ENCODE measurements at places on chromosomes 5 and 9.

GRCh38 chr9:107488375-107489143 is 1.0 kb downstream of the KLF4 start:
- DNase-seq, result no peak

DNA sequence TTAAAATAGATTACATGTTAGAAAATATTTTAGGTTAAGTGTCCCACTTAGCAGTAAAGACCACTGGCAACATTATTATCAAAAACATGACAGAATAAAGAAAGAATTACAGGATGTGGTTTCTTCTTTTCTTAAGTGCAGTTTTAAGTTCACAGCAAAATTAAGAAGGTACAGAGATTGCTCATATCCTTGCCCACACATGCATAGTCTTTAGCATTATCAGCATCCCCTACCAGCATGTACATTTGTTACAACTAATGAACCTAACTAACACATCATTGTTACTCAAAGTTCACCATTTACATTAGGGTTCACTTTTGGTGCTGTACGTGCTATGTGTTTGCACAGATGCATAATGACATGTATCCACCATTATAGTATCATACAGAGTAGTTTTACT is 837.7 kb upstream of the CDH9 start:
- no peak for DNase-seq

DNA sequence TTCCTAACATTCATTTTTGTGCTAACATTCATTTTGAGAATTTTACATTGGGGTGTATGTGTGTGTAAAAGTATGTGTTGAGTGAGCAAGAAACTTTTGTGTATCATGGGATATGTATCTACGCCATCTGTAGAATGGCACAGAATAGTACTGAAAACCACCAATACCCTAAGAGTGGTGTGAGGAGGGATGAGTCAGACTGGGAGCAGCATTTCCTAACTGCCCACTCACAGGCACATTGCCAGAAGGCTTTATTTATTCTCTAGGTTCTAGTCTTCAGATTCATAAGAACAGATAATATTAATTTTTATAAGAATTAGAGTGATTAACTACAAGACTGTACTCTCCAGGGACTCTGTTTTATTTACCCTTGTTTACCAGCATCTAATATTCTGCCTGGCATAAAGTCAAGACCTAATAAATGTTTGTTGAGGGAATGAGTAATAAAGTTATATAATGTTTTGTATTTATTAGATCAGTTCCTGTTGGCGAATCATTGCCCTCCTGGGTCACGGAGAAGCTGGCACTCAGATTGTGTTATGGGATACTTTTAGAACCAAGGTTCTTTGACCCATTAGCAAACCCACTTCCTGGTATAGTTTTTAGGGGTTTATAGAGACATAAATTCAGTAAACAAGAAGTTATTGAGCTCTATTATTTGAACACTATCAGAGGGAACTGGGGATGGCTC is 159.1 kb upstream of the PPP2R2B start:
- DNase-seq, result no peak

- no peak for DNase-seq
Observed at GRCh38 chr5:79829260-79829659, 139.6 kb downstream of the CMYA5 start.

DNA sequence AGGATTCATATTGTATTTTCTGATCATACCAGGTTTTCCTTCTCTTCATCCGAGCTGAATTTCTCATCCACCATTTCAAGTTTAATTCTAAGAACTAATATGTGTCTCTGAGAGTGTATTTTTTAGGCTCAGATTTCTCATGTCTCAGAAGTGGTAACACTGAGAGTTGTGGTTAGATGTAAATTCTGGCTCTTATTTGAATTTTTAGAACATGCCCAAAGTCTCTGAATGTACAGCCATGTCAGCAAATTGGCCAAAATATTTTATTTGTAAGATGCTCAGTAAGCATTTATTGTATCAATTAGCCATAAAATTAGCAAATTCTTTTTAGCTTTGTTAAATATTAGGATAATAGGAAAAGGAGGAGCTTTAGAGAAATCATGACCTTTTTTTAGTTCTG is 16.6 kb downstream of the SV2C start:
- DNase-seq, result no peak

DNA sequence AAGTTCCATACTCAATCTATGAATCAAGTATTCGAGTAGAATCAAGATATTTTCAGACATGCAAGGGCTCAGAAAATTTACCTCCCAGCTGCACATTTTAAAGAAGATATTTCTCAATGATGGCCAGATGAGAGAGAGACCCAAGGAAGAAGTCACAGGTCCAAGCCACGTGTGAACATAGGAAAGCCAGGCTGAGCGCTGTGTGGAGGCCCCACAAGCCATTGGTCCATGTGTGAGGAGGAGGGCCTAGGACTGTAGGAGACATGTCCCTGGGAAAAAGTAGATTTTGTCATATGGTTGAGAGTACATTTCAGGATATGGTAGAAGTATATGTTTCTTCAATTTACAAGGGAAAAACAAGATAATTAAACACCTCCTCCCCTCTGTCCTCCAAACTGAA is 115.8 kb upstream of the RPS23 start:
- DNase-seq, result no peak

GRCh38 chr5:84274585-84275468 is 109.9 kb downstream of the EDIL3 start:
- peak; percentile 17 for DNase-seq

All from MV-4-11 (cell line).